ENCODE measurements at places on chromosomes 7 and 10.

DNA sequence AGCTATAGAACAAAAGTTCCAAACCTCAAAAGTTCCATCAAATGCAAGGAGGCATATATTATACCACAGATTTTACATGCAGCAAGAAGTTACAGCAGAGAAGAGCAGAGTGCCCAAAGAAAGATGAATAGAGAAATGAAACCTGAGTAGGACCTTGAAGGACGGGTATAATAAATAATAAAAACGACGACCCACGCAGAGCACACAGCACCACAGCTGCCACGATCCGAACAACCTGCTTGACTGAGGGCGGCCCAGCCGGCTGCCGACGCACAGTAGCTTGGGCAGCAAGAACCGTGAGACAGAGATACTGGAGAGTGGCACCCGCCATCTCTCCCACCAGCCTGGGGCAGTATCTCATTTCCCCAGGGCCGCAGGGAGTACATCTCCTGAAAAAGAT, 79.0 kb downstream of the HIPK2 start:
- no peak for DNase-seq

GRCh38 chr10:14823966-14824365, 13.9 kb downstream of the CDNF start:
- no peak for DNase-seq

GRCh38 chr7:130277763-130278643, 11.3 kb downstream of the CPA2 start:
- peak; percentile 24 for DNase-seq

DNA sequence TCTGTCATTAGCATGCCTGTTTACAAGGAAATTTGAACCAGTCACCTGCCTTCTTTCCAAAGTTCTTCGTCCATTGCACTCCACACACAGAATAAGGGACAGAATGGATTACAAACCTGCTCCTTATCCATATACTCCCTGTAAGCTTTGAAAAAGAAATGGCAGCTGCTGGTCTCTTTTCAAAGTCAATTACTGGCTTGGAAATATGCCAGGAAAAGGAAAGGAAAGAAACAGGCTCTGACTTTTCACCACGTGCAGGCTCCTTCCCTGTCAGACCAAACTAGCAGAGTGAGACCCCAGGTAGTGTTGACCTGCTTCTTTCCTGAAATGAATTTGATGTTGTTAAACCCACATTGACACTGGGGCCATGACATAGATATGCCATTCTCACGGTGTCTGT, 84.5 kb downstream of the LHFPL3 start:
- DNase-seq: no peak

GRCh38 chr7:2604608-2605174, 27.1 kb upstream of the TTYH3 start:
- DNase-seq: no peak

DNA sequence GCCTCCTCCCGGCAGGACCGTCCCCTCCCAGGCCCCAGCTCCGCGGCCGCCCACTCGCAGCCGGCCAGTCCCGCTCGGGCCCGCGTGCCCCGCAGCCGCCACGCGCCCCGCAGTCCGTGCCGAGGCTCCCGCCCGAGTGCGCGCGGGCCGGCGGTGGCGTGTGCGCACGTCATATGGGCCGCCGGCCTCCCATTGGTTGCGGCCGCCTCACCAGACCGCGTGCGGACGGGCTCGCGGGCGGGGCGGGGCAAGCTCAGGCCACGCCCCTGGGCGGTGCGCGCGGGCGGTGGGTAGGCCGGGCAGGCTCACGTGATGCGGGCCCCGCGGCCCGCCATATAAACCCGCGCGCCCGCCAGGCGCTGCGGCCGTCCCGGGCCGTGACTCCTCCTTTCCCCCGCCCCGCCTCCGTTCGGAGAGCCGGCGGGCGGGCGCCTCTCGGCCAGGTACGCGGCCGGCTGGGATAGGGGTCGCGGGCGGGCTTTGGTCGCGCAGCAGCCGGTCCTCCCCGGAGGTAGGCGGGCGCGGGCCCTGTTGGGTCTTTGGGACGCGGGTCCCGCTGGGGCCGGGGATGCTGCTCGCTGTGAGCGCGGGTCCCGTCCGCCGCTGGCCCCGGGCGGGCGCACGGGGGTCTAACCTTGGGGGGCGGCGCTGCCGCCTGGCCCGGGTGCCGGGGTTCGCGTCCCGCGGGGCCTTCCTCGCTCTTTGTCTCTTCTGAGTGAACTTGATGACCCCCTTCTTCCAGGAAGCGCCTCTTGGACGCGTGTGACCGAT, at the start of gene INSIG1:
Gene INSIG1, plus strand, starts transcription at position 362 of the 771 bp plus-strand sequence. Its CDS starts 408 bp downstream, at position 770.
- peak; percentile 93 for DNase-seq

DNA sequence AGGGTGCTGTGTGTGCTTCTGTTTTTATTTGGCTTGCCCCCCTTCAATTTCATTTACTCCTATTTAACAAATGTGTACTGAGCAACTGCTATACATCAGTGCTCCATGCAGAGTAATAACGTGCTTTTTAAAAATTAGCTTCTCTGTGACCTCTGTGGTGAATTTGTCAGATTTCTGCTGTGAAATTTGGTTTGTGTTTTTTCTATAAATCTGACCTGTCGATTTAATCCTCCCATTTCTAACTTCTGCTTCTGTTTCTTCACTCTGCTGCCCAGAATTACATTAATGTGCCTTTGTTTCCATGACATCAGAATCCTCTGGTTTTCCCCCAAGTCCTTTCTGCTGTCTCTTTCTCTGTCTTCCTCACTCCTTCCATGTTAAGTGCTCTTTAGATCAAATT, 123.8 kb upstream of the CACNA2D1 start:
- no peak for DNase-seq

DNA sequence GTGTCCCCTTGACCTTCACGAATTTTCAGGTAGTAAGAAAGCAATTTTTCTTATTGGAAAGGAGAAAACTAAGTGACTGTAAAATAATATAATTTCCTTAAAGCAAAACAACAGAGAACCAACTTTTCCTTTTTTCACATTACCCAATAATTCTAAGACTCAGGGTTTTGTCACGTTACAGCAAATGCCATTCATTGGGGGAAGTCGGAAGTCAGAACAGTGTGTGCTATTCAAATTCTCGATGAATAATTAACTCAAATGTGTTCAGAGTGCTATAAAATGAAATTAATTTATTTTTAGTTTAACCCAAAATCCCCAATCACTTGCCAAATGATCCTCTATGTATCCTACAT, 40.0 kb downstream of the DIP2C start:
- no peak for DNase-seq

DNA sequence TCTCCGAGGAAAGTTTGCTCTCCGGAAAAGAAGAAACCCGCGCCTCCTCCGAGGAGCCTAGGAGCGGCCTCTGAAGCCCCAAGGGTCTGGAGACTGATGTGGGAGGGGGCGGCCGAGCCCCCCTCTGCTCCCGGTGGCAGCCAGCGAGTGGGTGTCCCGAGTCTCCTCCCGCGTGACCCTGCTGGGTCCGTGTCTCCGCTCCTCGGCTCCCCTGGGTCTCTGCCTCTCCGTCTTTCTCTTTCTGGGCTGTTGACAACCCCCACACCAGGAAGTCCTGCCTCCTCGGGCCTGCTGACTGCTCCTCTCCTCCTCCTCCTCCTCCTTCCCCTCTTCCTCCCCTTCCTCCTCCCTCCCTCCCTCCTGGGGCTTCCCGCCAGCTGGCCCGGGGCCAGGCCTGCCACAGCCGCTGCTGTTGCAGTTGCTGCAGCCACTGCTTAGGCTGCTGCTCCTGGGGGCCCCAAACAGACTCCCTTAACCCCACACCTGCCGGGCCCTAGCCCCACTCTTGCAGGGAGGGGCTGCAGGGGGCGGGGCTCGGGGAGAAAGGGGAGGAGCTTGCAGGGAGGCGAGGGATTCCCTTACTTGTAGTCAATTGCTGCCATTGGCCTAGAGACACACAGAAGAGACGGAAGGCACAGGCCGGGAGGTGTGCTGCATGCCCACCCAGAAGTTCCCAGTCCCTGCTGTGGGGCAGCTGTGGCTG, at the start of gene TSC22D4:
Gene TSC22D4, minus strand, starts transcription at position 257 of the 703 bp plus-strand sequence. CDS start 1,176 bp downstream, outside the sequence.
- peak; percentile 84 for DNase-seq

DNA sequence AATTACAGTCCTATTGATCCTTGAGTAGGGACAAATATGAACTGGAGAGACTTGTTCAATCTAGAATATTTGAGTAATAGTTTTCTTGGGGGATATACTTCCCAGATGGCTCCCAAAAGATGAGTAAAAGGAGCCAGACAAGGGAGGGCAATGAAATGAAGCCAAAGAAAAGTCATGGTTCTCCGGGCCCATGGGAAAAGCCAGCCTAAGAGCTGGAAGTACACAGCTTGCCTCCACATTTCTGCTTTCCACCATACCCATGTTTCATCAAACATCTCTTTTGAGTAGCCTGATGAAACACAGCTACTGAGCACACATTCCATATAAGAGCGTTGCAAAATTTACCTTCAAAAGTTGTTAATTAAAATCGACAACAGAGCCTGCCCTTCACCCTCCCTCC, 535.0 kb upstream of the FZD8 start:
- DNase-seq: no peak

- no peak for DNase-seq
Observed at GRCh38 chr10:56537984-56538383, 176.9 kb upstream of the ZWINT start.

DNA sequence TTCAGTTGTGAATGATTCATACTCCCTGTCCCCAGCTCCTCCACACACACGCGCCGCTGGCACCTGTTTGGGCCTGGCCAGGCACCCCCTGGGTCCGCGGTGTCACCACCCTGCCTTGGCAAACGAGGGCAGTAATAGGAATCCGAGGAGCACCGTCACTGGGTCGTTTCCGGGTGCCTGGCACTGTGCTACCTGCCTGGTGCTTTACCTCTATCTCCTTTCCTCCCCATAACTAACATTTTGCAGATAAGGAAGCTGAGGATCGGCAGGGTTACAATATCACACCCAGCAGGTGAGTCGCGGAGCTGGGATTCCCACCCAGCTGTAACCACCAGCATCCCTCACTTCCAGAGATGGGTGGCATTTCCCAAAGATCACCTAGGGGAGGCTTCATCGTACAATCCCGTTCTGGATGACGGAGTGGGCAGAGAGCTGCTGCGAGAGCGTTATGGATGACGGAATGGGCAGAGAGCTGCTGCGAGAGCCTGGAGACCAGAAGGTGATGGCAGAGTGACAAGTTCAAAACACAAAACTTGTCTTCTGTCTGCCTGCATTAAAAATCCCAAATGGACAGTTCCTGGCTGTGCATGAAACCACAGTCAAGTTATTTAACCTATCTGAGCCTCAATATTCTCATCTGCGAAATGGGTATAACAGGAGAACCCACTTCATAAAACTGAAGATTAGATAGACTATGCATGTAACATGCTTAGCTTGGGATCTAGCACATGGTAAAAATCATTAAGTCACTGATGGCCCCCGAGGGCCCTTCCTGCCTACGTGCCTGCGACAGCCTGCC, 1.1 kb upstream of the HSPA12A start:
- no peak for DNase-seq

DNA sequence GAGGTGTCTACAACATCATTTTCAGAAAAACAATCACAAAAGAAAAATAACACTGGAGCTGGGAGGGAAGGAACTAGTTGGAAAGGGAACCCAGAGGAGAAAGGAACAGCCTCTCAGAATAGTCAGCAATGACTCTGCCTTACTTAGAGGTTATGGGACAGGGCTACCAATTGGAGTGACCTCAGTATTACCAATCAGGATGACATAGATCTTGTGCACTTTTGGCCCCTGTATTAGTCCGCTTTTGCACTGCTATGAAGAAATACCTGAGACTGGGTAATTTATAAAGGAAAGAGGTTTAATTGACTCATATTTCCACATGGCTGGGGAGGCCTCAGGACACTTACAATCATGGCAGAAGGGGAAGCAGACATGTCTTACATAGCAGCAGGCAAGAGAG, 99.7 kb upstream of the SDK1 start:
- no peak for DNase-seq

DNA sequence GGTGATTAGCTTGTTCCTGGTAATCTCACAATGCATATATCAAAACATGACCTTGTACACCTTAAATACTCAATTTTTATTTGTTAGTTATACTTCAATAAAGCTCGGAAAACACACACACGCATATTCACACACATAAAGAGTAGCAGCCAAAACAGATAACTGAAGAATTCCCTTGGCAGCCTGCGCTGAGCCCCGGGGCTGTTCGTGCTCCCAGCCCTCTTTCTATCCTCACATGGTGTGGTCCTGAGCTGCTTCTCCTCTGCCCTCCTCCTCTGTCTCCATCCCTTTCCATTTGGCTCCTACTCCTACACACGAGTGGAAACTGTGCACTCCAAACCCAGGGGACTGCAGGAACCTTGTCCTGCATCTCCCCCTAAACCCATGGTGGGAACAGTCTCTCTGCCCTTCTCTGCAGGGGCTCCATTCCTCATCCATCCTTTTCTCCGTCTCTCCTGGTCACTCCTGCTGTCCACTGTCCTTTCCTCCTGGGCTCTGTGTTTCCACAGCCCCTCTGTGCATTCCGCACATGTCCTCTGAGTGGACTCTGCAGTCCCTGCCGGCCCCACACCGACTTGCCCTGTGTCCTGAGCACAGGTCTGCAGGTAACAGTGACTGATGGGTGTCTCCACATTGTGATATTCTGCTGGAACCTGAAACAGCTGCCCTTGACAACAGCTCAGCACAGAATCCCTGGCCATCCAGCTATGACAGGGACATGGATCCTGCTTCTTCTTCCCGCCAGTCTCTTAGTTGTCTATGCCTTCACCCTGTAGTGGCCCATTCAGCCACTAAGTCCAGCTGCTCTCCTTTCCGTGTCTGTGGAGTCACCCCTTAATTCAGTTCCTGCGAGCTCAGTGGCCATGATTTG, 216.8 kb upstream of the ZNF32 start:
- no peak for DNase-seq

DNA sequence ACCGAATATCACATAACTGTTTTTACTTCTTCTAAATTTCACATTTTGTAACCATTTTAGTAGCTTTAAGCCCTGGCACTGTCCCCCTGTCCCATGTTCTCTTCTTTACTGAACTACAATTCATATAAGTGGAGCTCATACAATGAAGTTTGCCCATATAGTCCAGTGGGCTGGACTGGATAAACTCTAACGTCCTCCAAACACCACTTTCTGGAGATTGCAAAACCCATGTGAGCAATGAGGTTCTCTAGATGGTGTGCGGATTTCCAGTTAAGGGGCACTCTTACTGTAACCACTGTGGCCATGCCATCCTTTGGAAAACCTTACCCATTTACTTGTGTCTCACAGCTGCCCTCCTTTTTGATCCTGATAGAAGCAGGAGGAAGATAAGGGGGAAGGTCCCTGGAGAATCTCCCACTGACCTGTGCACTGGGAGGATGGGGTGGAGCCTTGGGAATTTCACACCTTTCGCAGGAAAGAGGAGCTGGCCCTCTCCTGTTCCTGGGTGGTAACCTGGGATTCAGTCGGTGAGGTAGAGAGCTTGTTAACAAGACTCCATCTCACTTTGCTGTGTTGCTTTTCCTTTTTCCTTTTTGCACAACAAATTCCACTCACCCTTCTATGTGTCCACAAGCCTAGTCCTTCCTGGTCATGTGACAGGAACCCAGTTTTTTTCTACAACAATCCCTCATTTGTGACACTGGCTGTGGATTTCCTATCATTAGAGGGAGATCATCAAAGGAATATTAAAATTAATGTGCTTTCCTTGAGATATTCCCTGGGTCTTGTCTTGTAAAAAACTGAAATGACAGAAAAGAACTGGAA, 120.7 kb downstream of the ARID5B start:
- no peak for DNase-seq

Measured in neuronal stem cell (in vitro differentiated cells).